ENCODE measurements at places on chromosomes 13 and 19. TPM values are rescaled to one million over a fixed set of nuclear protein-coding genes. Genes with fewer than 3 reads are reported as not detected.

DNA sequence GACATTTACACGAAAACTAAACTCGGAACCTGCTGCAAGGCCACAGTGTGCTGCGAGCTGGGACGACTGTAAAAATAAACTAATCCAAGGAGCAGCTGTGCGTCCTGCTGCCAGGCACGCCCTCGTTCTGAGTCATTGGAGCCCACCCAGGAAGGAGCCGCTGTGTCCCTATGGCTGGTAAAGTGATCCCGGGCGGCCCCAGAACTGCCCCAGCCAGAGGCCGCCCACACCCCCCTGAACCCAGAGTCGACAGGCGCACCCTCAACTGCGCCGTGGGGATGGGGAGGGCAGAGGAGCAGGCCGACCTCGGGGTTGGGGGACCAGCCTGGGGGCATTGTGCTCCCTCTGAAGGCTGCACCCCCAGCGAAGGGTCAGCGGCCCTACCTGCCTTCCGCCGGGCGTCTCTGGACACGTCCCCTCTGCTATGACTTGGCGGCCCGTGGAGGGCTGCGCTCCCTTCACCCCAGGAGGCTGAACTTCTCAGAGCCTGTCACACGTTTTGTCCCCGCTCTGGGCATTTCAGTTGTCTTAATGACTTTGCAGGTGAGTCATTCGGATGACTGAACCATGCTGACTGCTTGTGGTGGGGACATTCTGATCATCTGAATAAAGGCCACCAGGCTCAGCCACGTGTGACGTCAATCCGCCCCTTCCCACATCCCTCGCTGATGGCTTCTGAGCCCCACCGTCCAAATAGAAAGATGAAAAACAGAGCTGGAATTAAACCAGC lies 42.7 kb downstream of the ADPRHL1 start:
- no peak for DNase-seq

Gene GPC5
- total RNA-seq: 0.84 TPM

GRCh38 chr13:71587817-71588216 lies 279.2 kb downstream of the DACH1 start:
- no peak for DNase-seq

DNA sequence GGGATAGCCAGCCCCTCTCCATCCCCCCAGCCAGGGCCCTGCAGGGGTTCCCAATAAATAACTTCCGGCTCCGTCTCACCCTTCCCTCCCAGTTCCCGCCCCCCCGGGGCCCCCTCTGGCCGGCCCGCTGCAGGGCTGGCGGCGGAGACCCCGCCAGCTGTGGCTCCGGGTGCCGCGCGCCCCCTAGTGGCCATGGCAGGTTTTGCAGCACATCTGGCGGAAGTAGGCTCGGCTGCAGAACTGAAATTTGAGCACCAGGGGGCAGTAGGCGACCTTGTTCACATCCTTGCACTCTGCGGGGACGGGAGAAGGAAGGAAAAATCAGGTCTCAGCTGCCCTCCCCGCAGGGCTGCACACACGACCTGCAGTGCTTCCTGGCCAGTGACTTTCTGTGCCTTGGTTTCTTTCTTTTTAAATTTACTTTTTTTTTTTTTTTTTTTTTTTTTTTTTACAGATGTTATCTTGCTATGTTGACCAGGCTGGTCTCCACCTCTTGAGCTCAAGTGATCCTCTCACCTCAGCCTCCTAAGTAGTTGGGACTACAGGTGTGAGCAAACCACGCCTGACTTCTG lies 3.6 kb upstream of the MYO1F start:
- peak; percentile 93 for DNase-seq

Gene C19orf81
- total RNA-seq: 7.9 TPM

DNA sequence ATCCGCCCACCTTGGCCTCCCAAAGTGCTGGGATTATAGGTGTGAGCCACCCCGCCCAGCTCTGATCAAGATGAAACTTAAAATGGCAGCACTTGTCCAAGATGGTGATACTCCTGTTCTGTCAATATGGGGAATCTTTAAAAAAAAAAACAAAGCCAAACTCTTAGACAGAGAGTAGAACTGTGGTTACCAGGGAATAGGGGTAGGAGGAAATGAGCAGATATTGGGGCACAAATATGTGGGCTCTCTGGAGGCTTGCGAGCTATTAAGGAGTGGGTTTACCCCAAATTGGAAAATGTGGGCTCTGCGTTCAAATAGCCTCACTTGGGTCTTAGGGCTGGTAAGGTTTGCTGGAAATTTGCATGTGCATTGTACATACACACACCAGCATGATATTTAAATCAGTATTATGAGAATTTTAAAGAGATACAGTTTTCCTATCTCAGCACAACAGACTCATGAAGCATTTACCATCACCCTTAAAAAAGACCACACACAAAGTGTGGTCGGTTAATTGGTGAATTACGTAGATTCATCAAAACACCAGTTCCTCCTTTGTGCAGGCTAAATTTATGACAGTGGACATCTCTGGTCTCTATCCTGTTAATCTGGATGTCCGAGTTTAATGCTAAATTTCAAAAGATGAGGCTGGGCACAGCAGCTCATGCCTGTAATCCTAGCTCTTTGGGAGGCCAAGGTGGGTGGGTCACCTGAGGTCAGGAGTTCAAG lies 11.3 kb downstream of the CD70 start:
- DNase-seq: no peak

Gene PPP1R13L
- total RNA-seq: 8.2 TPM

DNA sequence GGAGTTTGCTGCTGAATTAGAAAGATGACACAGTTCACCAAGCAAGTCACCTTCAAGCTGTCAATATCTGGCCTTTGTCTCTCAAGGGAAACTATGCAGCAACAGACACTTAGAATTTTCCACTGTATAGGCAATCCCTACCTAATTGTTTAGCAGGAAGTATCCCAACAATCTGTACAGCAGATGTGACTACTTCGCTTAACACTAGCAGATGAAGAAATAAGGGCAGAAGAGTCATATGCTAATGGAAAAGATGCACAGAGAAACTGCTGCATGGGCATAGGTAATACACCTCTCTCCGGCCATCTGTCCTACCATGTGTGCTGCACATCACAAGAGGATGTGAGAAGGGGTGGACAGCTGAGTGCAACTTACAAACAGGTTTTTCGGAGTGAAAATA lies 851.2 kb downstream of the PCDH9 start:
- no peak for DNase-seq

- DNase-seq: no peak
Measured at GRCh38 chr19:947707-948539, 22.1 kb downstream of the ARID3A start.

GRCh38 chr13:100940658-100941057 lies 266.1 kb upstream of the TMTC4 start:
- DNase-seq: no peak

DNA sequence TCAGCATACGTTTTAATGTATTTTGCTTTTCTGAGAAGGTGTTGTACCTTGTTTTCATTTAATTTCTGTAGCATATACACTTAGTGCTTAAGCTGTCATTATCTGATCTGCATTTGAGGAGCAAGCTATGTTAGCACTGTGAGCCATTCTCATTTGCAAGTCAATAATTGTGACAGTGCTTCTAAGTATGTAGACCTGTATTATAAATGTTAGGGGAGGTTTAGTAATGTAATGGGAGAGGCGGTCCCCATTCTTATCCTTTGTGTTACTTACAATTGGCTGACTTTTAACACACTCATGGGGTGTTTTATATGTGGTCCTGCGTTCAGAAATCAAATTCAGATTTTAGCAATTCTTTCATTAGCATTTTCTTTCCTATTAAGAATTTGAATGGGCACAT lies 90.2 kb downstream of the GPC6 start:
- DNase-seq: no peak

Measured in neural crest cell (in vitro differentiated cells).